ENCODE measurements at places on chromosomes 11 and 22.

DNA sequence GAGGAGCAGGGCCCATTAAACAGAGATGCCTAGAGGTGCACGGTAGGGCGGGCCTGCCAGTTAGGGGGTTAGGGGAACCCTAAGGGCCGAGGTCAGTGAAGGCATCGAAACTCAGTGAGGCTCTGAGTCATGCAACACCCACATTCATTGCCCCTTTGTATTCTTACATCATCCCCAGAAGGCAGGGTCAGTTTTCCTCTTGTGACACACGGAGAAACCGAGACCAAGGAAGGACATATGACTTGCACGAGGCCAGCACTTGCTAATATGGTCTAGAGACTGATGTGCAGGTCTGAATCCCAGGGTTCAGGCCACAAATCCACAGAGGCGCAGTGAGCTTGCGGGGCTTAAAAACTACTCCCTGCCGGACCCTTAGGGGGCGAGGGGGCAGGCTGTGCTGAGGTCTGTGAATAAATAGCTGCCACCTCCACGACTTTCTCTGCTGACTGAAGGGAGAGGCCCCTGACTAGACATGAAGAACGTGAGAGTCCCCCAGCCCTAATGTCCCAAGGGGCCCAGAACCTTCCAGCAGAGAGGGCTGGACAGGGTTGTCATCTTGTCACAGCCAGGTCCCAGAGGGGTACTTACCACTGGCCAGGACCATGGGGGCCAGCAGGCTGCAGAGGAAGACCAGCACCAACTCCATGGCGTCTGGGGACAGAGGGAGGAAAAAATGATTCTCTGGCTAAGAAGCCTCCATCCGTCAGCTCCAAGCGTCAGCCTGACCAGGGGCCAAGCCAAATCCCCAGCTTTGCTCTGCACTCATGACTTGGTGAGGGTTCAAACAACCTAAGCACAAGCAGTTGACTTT is 17.8 kb upstream of the FXYD2 start:
- no peak for DNase-seq

DNA sequence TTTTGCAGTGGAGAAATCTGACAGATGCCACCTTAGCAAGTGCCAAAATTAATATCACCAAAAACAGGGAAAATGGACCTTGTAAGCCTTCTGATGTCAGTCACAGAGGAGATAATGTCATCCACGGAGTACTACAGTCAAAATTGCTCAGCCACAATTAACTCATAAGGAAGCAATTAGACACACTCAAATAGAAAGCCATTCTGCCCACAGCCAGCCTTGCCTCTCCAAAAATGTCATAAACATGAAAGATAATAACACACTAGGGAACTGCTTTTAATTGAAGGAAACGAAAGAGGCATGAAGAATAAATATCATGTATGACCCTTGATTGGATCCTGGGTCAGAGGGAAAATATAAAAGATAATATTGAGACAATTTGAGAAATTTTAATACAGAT is 505.6 kb upstream of the API5 start:
- no peak for DNase-seq

DNA sequence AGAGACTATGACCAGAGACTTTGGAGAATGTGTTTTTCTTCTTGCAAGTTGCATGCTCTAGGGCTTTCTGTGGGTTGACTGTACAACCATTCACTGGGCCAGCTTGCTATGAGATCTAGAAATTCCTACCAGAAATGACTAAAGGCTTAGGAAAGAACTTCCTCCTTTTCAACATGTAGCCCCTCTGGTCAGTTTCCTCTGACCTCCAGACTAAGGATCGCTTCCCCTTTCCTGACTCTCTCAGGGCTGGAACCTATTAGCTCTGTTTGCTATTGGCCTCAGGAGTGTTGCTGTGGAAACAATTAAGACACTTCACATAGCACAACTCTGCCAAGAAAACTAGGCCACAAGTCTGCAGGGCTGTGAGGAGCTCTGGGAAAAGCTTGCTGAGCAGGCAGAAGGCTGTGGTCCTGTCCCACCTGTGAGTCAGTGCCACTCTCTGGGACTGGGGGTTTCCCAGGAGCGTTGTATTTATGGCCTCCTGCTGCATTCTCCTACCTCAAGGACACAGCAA is 10.7 kb downstream of the CRY2 start:
- no peak for DNase-seq

DNA sequence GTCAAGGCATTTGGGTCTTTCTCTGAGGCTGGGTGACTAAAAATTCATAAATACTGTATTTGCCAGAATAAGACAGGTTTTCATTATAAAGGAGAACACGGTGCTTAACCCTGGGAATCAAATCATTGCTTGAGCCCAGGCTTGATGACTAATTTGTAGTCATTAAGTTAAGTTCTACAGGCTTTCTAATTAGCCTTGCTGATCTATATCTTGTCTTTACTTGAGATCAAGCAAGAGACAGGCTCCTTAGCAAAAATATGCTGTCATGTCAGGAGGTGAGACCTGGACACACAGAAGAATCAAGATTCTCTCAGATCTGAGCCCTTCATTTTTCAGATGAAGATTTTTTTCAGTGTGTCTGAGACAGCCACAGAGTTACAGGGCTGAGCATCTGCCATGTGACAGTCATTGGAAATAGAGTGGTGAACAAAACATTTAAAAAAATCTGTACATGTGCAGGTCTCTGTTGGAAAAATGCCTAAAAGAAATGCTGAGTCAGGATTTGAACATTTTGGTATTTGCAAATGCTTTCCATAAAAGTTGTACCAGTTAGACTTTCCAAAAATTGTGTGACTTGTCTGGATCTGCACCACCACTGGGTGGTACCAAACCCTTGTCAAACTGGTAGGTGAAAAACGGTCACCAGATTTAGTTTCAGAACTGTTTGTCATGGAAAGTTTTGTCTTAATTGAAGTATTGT is 14.6 kb downstream of the ACAT1 start:
- peak; percentile 31 for DNase-seq

DNA sequence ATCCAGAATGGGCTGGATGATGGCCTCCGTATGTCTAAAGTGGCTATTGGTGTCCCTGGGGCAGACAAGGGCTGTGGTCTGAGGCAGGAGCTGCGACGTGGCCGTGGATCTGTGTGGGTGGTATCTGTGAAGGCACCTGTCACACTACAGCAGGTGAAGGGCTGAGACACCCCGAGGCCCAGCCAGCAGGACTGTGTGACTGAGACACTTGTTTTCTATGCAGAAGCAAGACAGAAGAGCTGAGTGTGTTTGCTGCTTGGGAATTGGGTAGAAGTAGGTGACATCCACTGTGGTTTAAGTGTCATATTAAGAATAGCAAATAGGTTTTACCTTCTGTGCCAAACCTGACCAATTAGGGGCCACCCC is 35.0 kb downstream of the AMPD3 start:
- DNase-seq, result no peak

- DNase-seq, result no peak
These were observed 252.8 kb downstream of the JRKL start for GRCh38 chr11:96642583-96642982.

GRCh38 chr11:120598517-120599257 is 87.1 kb downstream of the GRIK4 start:
- no peak for DNase-seq

DNA sequence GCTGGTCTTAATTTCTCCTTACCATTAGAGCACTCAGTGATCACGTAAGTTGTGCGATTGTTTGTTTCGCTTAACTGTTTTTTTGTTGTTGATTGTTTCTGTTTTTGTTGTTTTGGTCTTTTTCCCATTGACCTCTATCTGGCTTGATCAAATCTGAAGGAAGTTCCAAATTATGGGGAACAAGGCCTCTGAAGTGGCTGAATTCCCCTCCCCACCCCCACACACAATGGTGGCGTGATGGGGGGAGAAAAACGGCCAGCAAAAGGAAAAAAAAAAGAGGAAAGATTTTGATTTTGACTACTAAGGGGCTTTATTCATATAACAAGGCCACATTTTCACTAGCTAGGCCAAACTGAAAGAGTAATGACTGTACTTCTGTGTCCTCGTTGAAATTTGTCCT is 53.6 kb downstream of the OSBPL5 start:
- no peak for DNase-seq

DNA sequence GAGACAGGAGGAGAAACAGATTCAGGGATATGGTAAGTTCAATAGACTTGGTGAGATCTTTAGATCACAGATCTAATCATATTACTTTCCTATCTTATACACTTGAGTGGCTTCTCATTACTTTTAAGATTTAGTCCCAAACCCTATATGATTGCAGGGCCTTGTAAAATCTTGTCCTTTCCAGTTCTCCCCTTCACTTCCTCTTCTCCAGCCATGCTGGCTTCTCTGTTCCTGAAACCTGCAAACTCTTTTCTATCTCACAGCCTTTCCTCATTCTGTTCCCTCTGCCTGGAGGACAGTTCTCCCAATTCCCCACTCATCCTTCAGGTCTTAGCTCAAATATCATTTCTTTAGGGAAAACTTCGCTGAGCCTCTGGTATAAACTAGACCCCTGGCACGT is 65.9 kb upstream of the BIRC3 start:
- DNase-seq, result no peak

DNA sequence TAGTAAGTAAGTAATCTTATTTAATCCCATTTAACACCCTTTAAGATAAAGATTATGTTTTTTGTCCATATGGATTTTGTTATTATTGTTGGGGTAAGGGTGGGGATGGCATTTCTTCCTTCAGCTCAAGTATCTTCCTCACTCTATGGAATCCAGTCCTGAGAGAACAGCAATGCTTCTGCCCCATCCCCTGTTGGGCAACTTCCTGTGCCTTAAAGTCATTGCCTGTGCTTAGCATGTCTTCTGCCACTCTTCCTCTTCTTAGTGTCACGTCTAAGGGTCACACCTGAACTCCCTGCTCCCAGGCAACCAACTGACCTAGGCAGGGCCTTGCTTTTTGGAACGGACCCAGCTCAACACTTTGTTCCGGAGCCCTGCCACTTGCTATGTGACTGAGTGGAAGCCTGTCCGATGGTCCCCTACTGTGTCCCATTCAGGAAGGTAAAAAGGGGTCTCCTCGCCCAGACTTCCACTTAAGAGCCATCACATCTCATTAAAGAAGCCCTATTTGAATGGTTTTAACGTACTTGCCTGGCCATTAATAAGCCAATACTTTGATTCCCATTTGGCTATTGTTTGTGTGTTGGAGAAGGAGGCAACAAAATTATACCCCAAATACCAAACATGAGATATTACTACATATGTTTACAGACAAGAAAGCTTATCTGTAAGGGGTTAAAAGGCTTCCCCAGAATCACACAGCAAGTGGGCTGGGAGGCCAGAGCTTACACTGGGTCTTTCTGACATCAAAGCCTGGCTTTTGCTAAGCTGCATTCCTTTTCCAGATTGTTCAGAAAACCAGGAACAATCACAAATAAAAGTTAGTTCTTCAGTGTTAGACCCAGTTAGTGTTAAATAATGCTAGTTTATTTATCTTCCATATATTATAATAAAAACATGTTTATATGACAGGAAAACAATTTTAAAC is 59.2 kb downstream of the RAB38 start:
- no peak for DNase-seq

DNA sequence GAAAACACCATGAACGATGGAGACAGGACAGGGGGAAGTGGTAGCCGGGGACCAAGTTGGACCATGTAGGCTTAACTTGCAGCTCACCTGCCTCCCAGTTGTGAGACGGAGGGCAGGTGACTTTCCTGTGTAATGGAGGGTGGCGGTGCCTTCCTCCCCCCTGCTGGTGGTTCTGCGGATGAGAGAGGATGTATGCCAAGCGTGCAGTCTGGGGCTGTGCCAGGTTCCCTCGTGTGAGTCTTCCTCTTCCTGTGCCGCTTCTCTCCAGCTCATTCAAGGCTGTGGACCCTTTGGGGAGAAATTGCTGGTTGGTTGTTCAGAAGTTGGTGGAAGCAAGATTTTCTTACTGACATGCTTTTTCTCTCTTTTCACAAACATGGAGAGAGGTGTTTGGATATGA is 35.1 kb downstream of the MPPED1 start:
- DNase-seq, result no peak

DNA sequence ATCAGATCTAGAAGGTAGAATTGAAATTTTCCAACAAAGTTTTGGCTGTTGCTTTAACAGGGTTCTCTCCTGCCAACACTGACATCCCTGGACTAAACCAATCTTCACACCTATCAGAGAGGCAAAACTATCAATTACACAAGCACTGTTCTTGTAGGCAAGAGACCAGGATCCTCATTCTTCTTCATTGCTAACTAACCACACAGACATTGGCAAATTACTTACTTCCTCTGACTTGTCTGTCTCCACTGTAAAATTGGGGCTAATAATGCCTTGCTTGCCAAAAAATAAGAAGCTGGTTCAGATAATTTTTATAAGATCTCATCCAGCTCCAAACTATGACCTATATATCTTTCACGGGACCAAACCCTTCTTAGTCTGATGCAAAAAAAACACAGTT is 93.8 kb upstream of the DDI1 start:
- DNase-seq, result no peak

DNA sequence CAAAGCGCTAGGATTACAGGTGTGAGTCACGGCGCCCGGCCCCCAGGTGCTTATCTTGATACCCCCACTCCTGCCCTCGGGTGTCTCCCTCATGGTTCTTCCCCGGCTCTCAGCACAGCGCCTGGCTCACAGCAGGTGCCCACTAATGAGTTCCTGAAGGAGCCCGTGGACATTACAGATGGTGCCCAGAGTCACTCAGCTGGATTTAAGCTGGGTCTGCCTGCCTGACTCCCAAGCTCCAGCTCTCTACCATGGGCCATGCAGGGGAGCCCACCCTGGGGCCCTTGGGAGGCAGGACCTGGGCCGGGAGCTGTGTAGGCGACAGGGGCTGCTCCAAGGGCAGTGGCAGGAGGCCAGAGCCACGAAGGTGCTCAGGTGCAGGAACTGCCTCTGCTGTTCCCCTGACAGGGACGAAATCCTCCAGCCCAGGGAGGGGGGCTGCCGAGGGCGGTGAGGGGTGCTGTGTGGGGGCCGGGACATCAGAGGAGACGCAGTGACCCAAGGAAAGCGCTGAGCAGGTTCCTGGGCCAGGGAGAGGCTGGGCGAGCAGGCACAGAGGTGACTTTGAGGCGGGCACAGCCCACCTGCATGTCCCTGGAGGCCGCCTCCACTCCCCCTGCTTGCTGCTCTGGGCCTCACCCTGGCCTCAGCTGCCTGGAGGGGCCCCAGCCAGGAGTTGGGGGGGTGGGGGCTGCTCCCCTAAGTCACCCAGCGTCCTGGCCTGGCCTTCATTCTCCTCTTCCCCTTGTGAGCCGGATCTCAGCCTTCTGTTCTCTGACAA is 14.6 kb upstream of the FLRT1 start:
- DNase-seq, result no peak

- DNase-seq, result peak; percentile 52
These were observed 3.8 kb downstream of the APOBEC3D start for GRCh38 chr22:39024519-39025308.

GRCh38 chr11:81237139-81237538 is 1496.5 kb downstream of the FAM181B start:
- no peak for DNase-seq

- no peak for DNase-seq
These were observed 379.3 kb downstream of the INSC start for GRCh38 chr11:15493921-15494620.

- no peak for DNase-seq
These were observed 535.4 kb downstream of the RAB38 start for GRCh38 chr11:87639753-87640364.

- no peak for DNase-seq
These were observed 756.6 kb upstream of the API5 start for GRCh38 chr11:42555190-42555589.

All from CD4-positive, alpha-beta T cell treated with Interleukin-12 subunit alpha and Interleukin-12 subunit beta, for 1 hour (primary cell).